Hematopoietic multipotent progenitor cell (in vitro differentiated cells): ENCODE measurements at places on chromosomes 7 and 10. TPM values are rescaled to one million over a fixed set of nuclear protein-coding genes. Genes with fewer than 3 reads are reported as not detected.
A peak's percentile ranks its signal among the peaks of the same experiment; 100 is the strongest.

The SSC4D gene
- total RNA-seq, result 0.81 TPM

The KCTD7 gene
- total RNA-seq, result 3.5 TPM

The MRLN gene
- total RNA-seq, result not detected

The MYL10 gene
- not detected for total RNA-seq

DNA sequence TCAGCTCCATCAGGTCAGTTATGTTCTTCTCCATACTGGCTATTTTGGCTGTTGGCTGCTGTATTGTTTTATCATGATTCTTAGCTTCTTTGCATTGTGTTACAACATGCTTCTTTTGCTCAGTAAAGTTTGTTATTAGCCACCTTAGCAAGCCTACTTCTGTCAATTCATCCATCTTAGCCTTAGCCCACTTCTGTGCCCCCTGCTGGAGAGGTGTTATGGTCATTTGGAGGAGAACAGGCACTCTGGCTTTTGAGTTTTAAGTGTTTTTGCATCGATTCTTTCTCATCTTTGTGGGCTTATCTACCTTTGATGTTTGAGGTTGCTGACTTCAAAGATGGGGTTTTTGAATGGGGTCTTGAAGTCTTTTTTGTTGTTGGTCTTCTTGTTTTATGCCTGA lies 204.6 kb upstream of the FOXP2 start:
- no peak for DNase-seq

- DNase-seq, result no peak
Observed at GRCh38 chr10:96588616-96589419, 2.0 kb upstream of the TM9SF3 start.

The TSPAN33 gene
- total RNA-seq, result 41.7 TPM

The ST8SIA6 gene
- total RNA-seq, result 38.0 TPM

- DNase-seq, result no peak
Observed at GRCh38 chr7:33757563-33758165, 147.7 kb upstream of the BMPER start.

The PRSS37 gene
- not detected for total RNA-seq

DNA sequence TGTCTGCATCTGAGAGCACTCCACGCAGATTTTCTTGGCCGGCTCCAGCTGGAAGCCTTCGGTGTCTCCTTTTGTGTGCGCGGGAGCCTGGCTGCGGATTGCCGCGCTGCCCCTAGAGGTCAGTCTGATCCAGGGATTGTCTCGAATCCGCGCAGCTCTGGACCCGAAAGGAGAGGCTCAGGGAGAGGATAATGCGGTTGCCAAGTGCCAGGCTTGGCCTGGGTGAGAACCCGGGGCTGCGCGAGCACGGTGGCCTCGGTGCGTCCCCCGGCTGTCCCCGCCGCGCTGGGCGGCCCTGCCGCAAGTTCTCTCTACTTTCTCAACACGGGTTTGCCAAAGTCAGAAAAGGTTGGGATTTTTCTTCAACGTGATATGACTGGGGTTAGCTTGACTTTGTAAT lies 140.9 kb downstream of the ADCYAP1R1 start:
- peak; percentile 41 for DNase-seq

DNA sequence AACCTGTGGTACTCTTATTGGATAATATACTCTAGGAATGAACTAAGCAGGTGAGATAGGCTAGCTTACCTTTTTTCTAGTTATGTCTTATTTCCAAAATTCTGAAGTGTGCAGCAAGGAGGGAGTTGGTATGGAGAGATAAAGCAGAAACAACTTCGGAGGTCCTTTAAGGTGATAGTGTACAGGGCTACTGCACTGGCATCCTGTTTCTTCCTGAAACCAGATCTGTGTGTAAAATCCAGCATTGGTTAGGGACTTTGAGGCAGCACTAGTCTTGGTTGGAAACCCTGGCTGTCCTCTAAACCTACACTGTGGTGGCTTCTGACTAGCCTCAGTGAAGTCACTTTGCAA lies 66.9 kb upstream of the STRIP2 start:
- DNase-seq, result no peak

DNA sequence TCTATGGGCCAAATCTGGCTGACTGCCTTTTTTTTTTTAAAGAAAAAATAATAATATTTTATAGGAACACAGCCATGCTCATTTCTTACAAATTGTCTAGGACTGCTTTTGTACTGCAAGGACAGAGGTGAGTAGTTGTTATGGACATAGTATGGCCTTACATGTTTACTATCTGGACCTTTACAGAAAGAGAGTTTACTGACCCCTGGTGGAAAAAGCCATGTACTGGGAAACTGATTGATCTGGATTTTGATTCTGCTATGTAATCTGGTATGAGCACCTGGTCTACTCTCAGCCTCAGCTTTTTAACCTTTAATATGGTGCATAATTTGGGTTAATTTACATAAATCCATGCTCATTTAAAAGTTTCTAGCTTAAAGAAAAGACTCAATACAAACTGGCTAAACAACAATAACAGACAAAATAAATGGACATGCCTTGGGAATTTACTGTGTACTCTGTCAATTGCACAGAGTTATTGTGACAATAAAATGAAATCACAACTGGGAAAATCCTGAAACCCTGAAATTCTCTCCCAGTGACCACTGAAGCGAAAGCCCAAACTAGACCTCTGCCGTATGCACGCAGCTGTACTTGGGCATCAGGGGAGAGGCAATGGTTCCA lies 260.7 kb downstream of the BMPER start:
- no peak for DNase-seq

DNA sequence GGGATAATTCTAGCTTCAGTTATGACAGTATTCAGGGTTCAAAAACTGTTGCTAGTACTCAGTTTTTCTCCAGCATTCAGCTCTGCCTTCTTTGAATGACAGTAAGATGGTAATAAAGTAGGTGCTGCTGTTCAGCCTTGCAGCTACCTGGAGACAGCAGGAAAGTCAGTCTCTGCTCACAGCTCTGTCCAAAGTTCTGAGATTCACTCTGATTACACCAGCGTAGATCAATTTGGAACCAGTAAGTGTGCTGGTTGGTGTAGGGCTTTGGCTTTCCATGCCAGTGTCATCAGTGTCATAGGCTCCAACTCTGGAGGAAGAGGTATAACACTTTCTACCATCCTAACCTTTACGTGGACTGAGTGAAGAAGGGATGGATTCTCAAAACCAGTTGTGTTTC lies 26.2 kb downstream of the STK17A start:
- DNase-seq, result no peak

The STK31 gene
- total RNA-seq, result under 0.01 TPM

GRCh38 chr7:27419581-27420177 lies 177.1 kb downstream of the EVX1 start:
- no peak for DNase-seq

DNA sequence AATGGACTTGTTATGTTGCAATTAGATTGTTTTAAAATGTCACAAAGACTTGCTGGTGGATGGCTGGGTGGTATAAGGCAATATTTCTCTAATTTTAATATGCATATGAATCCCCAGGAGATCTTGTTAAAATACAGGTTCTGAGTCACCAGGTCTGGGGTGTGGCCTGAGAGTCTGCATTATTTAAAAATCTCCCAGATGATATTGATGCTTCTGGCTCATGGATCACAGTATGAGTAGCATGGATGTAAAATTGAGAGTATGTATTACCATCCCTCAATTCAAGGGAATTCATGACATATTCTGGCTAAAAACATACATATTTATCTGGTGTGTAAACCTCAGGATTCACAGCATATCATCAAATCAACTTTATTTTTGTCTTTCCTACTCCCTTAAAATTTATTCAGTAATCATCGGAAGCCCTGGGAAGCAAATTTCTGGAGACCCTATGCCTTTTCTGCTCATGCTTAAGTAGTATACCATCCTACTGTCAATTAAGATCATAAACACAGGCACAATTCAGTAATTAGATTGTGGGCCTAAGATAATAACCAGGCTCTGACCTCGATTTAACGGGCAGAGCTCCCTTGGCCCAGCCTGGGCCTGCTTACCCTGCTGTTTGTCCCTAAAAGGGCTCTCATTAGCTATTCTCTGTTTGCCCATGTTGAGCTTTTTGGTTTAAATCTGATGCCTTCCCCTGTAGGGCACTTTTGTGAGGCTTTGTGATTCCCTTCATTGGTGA lies 29.6 kb upstream of the ICA1 start:
- DNase-seq, result no peak

- peak; percentile 73 for DNase-seq
Observed at GRCh38 chr7:50266635-50267386, 37.7 kb upstream of the IKZF1 start.

DNA sequence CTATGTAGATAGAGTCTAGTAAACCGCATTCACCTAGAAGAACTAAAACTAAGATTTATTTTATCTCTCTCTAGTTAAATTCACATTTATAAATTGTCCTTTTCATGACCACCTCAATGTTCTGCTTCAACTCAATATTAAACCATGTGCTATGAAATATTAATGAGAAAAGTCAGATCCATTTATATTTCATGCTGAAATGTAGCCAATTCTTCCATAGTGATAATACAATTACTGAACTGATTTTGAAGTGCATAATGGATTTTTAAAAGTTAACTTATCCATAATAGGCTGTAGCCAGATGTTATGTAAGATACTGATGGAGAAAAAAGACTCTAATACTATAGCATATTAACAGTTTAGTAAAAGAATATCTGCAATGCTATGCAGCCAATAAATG lies 479.7 kb upstream of the PCDH15 start:
- no peak for DNase-seq

GRCh38 chr7:132298790-132299189 lies 277.5 kb downstream of the PLXNA4 start:
- no peak for DNase-seq

DNA sequence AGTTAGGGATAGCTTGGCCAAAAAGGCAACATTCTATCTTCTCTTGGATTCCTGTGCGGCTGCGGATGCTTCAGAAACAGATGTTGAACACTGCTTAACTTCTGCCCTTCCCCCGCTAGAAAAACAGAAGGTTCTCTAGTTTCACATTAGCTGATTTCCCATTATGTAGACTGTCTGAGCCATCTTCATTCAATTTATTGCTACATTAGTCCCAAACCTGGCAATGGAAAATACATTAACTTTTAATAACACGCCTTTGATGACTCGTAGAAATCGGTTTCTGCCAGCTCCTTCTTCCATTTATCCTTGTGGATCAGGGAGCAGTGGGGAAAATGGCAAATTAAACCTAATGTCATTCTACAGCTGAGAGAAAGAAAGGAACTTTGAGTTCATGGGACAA lies 119.9 kb downstream of the SLC16A9 start:
- no peak for DNase-seq

GRCh38 chr10:5905854-5906507 lies 15.9 kb downstream of the FBH1 start:
- no peak for DNase-seq

GRCh38 chr10:12703813-12704212 lies 297.7 kb downstream of the CCDC3 start:
- no peak for DNase-seq

The HTR5A gene
- total RNA-seq, result under 0.01 TPM

GRCh38 chr7:99006739-99007424 lies 128.6 kb downstream of the TRRAP start:
- no peak for DNase-seq

DNA sequence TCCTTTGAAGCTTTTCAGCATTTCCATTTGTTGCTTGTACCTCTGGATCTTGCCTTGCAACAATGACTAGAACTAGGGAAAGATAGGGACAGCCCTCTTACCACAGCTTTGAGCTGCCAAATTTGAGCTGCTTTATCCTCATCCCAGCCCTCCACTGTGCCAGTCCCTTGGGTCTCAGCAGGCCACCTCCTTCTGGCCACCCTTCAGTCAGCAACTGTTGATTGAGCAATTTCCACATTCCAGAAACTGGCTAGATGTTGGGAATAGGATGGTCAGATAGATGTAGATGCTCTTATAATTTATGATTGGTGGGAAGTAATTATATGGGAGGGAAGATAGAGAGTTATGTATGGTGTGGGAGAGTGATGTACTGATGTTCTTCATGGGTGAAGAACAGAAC lies 100.1 kb downstream of the ST7 start:
- DNase-seq, result no peak

- peak; percentile 42 for DNase-seq
Observed at GRCh38 chr10:6678211-6678803, 98.2 kb upstream of the PRKCQ start.

DNA sequence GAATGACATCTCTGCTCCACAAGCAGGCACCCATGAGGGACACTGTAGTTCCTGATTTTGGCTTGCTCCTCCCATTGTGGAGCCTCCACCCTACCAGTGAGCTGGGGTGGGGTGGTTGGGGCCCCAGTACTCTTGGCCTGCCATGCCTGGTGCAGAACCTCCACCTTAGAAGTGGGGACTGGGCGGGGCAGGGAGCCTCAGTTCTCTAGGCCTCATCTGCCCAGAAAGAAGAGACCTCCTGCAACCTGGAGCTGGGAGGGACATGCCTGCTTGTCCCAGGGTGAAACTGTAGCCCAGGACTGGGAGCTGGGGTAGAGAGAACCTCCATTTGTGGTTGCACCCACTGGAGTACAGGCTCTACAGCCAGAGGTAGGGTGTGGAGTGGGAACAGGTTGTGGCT lies 14.4 kb downstream of the RAMP3 start:
- DNase-seq, result no peak

- DNase-seq, result no peak
Observed at GRCh38 chr10:48449501-48450232, 143.2 kb downstream of the MAPK8 start.

The TMEM176A gene
- 2.4 TPM for total RNA-seq

The OLAH gene
- total RNA-seq, result not detected

GRCh38 chr10:43230909-43231522 lies 35.8 kb downstream of the RASGEF1A start:
- DNase-seq, result no peak
